SK-N-SH (cell line): ENCODE measurements at places on chromosomes 7 and 10. TPM values are rescaled to one million over a fixed set of nuclear protein-coding genes. Genes with fewer than 3 reads are reported as not detected.

The TMEM168 gene
- polyA plus RNA-seq: 32.2 and 39.6 TPM in 2 replicates

The PLA2G12B gene
- not detected in 2 replicates for polyA plus RNA-seq

The MEIG1 gene
- polyA plus RNA-seq: 0.42 and 0.43 TPM in 2 replicates

GRCh38 chr7:23438171-23438570, 32.1 kb downstream of the IGF2BP3 start:
- DNase-seq: no peak
- no peak overlapping the region for H3K27ac ChIP-seq
- H3K27me3 ChIP-seq: no peaks in the 10 kb centered on the region
- no peak overlapping the region for H3K4me3 ChIP-seq
- H3K36me3 ChIP-seq: no peaks in the 10 kb centered on the region

DNA sequence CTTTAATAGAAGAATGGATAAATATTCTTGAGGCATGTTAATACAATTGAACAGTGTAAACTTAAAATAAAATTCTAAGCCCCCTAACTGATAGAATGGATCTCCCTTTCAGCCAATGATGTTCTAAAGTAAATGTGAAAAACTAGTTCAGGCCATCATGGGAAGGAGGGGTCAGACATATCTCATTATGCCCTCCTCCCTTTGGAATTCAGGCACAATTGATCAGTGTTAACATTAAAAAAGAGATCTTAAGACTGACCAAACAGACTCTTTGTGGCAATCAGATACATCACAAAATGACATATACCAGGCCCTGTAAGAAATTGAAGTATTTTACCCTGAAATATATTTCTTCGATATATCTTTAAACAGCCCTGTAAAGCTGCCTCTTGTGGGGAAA, 683.0 kb upstream of the LRRTM3 start:
- H3K27me3 ChIP-seq: no peaks in the 10 kb centered on the region
- DNase-seq: no peak
- H3K27ac ChIP-seq: no peak overlapping the region
- no peak overlapping the region for H3K4me3 ChIP-seq
- H3K4me1 ChIP-seq: no peaks in the 10 kb centered on the region
- no peaks in the 10 kb centered on the region for H3K36me3 ChIP-seq
